T1000 (cell line): ENCODE measurements at places on chromosomes 5 and 9.

GRCh38 chr5:179166886-179167841 lies 107.0 kb downstream of the ZNF354C start:
- DNase-seq: no peak

DNA sequence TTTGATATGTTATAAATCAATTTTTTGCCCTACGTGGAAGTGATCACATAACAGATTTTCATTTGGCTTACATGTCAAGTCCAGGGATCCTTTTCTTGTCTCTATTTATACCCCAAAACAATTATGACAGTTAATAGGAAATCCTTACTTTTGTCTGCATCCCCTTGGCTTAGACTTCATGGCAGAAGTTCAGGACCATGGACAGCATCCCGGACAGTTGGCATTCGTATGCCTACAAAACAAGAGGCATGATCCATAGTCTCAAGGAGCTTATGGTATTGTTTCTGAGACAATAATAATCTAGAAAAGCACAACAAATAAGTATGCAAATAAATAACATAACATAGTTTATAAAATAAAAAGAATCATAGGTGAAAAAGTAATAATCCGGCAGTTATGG lies 214.3 kb upstream of the GRIA1 start:
- peak; percentile 5 for DNase-seq

DNA sequence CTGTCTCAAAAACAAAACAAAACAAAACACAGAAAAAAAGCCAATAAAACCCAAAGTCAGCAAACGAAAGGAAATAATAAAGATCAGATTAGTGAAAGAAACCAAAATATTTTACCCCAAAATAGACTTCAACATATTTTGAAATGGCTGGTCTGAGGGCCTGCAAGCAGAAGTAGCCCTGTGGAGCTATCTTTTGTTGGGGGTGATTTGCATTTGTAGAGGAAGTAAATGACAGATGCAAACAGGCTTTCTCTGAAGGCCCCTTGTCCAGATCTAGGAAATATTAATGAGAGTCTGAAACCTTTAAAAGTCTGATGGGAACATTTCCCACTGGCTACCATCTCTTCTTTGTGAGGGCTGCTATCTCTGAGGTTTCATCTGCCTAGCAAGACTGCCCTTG lies 74.0 kb downstream of the GCNT4 start:
- DNase-seq: no peak

DNA sequence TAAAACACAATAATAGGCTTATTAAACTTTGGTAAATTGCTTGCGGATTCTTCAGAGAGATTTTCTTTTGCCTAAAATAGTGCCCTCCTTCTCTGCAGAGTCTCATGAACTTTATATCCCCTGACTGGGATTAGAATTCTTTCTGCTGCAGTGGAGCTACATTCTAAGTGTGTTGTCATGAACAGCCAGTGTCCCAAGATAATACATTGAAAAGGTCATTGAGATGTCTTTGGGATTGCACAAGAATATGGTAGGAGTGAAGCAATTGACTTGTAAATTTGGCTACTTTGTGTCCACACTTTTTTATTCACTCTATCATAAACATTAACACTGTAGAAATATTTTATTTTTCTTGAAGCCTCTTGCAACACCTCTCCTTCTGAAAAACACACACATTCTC lies 604.5 kb downstream of the GABRG2 start:
- no peak for DNase-seq

DNA sequence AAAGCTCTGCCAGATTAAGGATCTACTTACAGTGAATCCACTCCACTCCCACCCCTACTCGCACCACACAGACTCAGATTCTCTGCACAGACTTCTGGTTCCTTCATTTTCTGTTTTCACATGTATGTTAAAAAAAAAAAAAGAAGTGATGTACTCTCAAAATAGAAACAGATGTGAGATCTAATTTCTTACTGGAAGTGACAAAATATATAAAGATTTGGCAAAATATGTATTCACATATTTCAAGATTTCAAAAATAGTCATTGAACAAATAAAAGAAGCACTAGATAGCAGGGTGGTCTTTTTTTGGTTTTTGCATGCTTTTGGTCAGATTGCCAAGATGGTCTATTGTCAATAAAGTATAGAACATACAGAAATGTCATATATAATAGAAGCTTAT lies 379.2 kb downstream of the TMEM167A start:
- no peak for DNase-seq

DNA sequence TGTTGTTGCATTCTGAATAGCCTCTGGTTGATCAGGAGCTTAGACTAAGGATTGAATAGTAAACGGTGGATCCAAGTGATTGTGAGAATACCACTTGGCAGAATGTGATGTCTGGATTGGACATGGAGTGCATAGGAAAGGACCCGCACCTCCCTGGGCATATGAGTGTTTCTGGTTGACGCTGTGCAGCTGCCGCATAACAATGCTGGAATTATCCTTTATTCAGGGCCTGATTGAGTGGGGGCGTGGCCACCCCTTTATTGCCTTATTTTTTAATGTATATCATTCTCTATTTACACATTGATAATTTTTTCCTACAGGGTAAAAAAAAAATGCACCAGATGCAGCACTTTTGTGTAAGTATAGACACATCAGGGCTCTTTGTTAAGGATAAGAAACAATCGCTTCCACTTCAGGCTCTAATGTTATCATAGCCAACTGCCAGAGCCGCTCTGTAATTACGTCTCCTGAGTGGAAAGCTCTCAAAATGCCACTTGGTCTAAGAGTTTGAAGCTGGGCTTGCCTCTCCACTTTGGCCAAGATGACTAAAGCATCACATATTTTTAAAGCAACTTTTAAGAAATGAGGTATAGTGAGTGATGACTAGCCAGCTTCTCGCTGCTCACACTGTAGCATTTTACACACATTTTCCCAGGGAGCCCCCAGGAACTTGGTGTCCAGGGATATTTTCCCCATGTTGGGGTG lies 5.7 kb downstream of the FGD3 start:
- no peak for DNase-seq

DNA sequence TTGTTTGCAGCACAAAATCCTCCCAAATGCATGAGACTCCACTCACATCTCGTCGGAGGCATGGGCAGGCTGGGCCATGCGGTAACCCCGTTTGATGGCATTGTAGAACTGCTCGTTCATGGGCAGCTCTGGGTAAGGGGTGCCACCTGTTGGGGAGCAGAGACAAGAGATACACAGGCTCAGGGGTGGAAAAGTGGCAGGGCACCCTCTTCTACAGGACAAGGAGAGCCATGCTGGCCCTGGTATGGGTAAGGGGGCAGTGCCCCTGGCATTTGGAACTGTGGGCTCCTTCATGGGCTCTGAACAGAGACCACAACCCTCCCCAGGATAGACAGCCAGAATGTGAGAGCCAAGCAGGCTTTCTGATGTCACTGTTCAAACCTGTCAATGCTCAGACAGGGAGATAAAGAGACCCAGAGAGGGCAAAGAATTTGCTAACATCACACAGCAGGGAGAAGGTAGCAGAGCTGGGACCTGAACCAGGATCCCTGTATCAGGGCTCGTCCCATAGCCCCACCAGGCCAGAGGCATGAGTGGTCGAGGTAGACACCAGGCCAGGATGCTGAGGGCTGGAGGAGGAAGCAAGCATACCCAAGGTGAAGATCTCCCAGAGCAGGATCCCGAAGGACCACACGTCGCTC lies 33.2 kb upstream of the CSF1R start:
- no peak for DNase-seq

- no peak for DNase-seq
Measured at GRCh38 chr5:100641833-100642232, 106.7 kb downstream of the FAM174A start.

GRCh38 chr5:151642472-151643140 lies 44.1 kb downstream of the SPARC start:
- no peak for DNase-seq

- peak; percentile 55 for DNase-seq
Measured at GRCh38 chr9:127204771-127205470, 59.7 kb upstream of the GARNL3 start.

DNA sequence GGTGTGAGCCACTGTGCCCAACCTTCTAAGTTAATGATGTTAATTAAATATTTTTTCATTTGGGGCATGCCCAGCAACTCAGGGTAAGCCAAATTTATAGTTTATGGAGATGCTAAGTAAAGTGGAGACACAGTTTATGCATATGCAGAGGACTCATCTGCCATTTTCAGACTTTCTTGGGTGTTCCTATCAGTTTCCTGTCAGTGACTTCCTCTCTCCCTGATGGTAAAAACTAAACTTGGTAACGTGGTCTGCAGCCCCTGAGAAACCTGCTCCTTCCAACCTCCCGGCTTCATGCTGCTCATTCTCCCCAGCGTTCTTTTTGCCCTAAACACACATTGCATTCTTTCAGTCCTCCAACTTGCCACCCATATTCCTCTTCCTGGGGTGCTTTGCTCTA lies 48.4 kb upstream of the TUT7 start:
- DNase-seq: no peak

DNA sequence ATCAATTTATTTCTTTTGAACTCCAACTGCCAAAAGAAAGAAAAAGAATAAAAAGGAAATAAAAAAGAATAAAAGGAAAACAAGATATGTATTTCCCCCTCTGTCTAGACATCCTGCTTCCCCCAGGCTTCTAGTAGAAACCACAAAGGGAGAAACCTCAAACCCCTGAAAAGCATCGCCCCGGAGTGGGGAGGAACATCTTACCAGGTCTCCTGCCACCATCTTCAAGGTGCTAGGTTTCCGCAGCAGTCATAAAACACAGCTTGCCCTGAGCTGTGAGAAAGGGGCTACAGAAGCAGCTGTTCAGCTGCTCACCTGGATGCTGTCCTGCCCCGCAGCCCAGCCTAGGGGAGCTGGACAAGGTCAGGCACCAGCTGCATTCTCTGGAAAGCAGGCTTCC lies 487.7 kb downstream of the GADD45G start:
- no peak for DNase-seq

DNA sequence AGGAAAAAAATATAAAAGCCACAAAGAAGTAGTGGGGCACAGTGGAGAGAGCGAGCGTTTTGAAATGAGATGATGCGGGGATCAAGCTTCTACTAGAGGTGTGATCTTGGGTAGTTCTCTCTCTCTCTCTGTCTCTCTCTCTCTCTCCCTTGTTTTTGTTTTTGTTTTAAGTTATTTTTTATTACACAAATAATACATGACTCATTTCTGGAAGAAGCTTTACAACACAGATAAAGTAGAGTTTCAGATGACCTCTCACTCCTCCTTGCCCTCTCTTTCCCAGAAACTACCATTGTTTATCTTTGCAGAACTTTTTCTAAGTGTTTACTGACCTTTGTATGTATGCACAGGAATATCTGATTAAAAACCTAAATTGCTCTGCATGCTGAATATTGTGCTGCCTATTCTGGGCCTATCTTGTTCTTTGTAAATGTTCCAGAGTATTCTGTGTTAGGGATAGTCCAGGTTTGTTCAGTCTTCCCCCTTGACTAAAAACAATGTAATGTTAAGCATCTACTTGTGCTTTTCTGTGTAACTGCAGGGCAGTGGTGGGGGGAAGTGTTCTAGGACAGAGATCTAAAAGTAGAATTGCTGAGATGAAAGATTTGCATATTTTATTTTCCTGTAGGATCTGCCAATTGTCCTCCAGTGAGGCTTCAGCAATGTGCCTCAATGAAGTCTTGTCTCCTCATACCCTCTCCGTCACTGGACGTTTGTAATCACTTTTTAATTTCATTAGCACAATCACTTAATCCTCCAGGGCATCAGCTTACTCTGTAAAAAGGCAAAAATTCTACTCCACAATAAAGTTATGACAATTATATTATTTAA lies 52.0 kb downstream of the FYB1 start:
- DNase-seq: no peak
